ENCODE measurements at places on chromosomes 2 and 18.

GRCh38 chr2:64990876-64991275, 1.7 kb downstream of the SLC1A4 start:
- DNase-seq = no peak

- DNase-seq = no peak
These were observed 2.8 kb downstream of the PTPN18 start for GRCh38 chr2:130358420-130359350.

DNA sequence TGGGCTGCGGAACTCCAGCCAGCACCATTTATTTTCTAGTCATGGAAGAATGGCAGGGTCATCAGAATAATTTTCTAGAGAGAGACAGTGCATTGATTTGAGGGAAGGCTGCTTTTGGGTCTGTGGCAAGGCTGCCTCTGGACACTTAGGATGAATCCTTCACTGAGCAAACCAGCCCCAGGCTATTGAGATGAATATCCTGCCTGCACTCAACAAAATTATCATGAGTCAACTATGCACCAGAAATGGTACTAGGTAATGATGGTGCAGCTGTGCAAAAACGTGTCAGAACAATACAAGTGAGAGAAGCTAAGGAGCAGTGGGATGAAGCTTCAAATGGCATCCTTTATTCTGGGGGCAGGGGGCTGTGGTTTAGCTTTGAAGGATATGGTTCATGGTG, 115.8 kb downstream of the SPHKAP start:
- DNase-seq = no peak

DNA sequence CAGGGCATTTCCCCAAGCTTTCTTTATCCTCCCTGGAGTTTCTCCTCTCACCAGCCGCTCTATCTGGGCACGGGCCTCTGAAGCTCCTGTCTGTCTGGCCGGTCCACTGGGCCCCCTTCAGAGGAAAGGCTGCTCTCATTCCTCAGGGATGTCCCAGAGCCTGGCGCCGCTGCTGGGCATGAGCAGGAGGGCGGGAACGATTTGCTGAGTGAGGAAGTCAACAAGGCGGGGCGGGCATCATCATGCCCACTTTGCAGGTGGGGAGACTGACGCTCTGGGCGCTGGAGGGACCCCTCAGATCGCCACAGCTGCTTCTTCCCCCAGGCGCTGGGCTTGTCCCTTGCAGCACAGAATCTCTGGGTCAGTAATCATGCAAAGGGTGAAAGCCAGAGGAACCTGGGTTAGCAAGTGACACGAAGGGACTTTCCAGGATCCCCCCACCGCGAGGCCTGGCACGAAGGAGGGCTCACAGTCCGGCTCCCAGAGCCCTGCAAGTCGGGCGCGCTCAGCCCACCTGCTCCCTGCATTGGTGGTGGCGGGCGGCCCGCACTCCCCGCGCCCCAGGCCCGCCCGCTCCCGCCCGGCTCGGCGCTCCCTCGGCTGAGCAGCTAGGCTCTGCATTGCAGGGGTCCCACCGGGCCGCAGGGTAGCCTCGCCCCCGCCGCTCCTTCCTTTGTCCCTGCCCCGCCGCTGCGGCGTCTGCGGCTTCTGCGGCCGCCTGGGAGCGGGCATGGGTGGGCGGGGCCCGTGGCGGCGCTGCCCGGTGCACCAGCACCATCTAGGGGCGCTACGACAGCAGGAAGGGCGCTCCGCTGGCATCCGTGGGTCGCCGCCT, 157.8 kb downstream of the CYRIA start:
- DNase-seq = no peak

GRCh38 chr2:208541989-208542464, 135.4 kb downstream of the PTH2R start:
- no peak for DNase-seq

DNA sequence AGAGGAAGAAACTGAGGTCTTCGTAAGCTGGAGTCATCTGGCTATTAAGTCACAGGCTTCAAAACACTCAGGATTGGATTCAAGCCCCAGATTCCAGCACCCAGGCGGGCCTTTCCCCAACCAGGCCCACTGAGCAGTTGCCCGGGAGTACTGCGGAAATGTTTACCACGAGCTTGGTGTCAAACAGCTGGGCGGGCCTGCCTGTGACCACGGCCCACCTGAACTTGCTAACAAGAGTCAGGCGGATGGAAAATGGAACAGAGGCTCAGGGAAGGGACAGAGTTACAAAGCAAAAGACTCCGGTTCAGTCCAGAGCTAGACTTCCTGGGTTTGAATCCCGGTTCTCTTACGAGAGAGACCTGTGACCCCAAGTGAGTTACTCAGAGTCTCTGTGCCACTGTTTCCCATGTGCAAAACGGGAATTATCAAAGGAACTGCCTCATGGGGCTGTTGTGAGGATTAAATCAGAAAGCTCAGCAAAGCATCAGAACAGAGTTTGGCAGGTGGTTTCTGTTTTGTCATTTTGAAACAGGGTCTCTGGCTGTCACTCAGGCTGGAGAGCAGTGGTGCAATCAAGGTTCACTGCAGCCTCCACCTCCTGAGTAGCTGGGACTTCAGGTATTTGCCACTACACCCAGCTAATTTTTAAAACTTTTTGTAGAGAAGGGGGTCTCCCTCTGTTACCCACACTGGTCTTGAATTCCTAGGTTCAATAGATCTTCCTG, 49.0 kb upstream of the TFCP2L1 start:
- DNase-seq = no peak

All from umbilical cord (tissue), 2 donors.